ENCODE measurements at places on chromosomes 2 and 18.

DNA sequence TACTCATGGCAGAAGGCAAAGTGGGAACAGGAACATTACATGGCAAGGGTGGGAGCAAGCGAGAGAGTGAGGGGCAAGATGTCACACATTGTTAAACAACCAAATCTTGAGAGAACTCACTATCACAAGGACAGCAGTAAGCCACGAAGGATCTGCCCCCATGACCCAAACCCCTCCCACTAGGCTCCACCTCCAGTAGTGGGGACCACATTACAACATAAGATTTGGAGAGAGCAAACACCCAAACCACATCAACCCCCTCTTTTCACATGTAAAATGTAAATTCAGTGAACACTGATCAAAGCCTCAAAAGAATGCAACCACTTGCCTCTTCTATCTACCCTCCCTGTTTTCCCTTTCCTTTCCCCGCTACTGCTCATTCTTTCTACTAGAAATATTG lies 43.6 kb upstream of the TNP1 start:
- DNase-seq, result no peak

DNA sequence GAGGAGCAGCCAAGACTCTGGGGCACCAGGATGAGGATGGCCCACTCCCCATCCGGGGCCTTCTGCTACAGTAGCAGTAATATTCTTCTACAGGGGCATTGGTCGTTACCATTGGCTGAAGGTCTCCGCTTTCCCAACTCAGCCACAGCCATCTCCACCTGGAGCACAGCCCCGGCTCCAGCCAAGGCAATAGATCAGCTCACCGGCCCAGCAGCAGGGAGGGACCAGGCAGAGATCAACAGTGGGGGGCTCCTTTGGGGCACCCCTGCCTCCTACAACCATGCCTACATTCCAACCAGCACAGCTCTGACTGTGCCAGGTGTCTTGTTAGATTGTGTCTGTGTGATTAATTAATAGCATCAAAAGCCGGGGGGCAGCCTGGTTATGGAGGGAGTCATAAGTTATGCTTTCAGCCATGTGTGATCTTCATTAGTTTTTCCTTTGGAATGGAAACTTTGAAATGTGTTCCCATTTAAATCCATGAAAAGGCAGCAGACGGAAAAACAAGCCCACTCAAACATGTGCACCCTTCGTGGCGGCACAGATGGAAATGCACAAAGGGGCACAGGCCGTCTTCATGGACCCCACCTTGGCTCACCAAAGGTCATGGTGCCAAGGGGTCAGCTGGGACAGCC lies 68.6 kb upstream of the BZW1 start:
- no peak for DNase-seq

GRCh38 chr2:134217924-134218323 lies 35.9 kb upstream of the MGAT5 start:
- no peak for DNase-seq

GRCh38 chr2:120907822-120908221 lies 172.2 kb downstream of the GLI2 start:
- no peak for DNase-seq

DNA sequence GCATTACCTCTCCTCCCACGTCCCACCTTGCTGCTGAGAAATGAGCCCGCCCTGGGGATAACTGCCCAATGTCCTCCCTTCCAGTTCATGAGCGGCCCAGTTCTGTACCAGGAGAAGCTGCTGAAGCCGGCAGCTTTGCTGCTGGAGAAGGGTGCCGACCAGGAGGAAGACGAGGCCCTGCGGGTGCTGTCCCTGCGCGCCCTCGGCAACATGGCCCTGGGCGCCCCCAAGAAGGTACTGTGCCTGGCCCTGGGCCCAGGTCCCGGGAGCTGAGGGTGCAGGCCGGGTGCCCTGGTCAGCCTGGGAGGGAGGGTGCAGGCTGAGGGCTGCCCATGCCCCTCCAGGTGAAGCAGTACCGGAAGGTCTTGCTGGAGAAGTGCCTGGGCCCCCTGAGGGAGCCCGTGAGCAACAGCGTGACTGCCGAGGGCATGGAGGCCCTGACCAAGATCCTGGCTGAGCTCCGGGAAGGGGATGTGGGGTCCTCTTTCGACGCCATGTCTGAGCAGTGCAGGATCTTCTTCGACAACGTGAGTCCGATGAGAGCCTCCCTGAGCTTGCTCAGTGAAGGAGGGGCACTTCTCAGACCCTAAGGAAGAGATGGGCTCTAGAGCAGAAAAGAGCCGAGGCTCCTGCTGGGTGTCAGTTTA lies 25.7 kb downstream of the HJURP start:
- no peak for DNase-seq

DNA sequence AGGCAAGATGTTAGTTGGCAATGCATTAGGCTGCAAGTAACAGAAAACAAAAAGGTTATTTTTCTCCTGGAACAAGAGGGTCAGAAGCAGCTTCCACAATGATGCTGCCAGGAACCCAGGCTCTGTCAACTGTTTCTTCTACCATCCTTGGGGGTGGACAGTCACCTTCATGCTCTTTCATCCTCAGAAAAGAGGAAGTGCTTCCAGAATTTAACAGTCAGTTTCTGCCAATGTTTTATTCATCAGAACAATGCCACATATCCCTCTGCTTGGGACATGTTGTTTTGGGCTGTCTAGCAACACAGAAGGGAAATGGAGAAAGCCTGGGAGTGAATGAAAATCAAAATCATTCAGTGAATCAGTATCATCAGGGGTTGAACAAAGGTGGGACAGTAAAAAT lies 7.1 kb downstream of the TMEM182 start:
- DNase-seq, result no peak

GRCh38 chr18:32550963-32551362 lies 80.3 kb upstream of the GAREM1 start:
- no peak for DNase-seq

GRCh38 chr18:57837917-57838548 lies 34.9 kb upstream of the ATP8B1 start:
- no peak for DNase-seq

- no peak for DNase-seq
Measured at GRCh38 chr18:57767259-57768050, 35.7 kb downstream of the ATP8B1 start.

All from A172 (cell line).